Daoy (cell line): ENCODE measurements at places on chromosomes 2 and 18.
A peak's percentile ranks its signal among the peaks of the same experiment; 100 is the strongest.

DNA sequence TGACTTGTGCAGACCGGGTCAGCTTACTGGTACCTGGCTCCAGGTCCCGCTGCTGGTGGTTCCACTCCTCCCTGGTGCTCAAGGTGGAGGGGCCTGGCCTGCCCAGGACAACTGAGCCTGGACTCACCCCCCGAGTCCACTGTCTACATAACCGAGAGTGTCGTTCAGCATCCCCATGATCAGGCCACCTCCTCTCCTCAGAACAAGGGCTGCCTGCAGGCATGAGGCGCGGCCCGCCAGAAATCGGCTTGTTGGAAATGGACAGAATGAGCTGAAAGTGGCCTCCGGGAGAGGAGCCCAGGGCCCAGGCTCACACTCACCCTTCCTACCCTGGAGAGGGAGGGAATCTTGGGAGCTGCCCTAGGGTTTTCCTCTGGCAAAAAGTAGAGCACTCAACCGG is 38.9 kb upstream of the OTOF start:
- no peak for DNase-seq

DNA sequence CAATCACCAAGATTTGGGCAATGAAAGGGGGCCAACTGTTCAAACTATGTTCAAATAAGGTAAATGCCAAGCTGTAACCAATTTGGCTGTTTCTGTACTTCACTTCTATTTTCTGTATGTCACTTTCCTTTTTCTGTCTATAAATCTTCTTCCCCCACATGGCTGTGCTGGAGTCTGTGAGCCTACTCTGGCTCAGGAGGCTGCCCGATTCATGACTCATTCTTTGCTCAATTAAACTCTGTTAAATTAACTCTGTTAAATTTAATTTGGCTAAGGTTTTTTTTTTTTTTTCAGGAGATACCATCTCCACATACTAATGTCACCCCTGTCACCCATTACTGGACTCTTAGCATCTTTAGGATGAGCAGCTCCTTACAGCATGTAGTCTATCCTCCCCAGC is 178.8 kb upstream of the TWIST2 start:
- DNase-seq = no peak

GRCh38 chr18:47334966-47335365 is 83.5 kb upstream of the SKOR2 start:
- DNase-seq = no peak

- peak; percentile 9 for DNase-seq
Observed at GRCh38 chr18:9647496-9648323, 33.4 kb upstream of the PPP4R1 start.

- no peak for DNase-seq
Observed at GRCh38 chr18:13433685-13434084, 215.1 kb downstream of the LDLRAD4 start.
